ENCODE measurements at places on chromosomes 4 and X. TPM values are rescaled to one million over a fixed set of nuclear protein-coding genes. Genes with fewer than 3 reads are reported as not detected.

Gene EFHC2
- 2.9 TPM for total RNA-seq

GRCh38 chr4:1994938-1995337 is 13.8 kb downstream of the NELFA start:
- peak; percentile 82 for DNase-seq
- no peak overlapping the region for H3K27ac ChIP-seq
- peaks cover 13% of the 10 kb centered on the region for H3K36me3 ChIP-seq

Gene ARHGAP6
- 5.0 TPM for total RNA-seq

DNA sequence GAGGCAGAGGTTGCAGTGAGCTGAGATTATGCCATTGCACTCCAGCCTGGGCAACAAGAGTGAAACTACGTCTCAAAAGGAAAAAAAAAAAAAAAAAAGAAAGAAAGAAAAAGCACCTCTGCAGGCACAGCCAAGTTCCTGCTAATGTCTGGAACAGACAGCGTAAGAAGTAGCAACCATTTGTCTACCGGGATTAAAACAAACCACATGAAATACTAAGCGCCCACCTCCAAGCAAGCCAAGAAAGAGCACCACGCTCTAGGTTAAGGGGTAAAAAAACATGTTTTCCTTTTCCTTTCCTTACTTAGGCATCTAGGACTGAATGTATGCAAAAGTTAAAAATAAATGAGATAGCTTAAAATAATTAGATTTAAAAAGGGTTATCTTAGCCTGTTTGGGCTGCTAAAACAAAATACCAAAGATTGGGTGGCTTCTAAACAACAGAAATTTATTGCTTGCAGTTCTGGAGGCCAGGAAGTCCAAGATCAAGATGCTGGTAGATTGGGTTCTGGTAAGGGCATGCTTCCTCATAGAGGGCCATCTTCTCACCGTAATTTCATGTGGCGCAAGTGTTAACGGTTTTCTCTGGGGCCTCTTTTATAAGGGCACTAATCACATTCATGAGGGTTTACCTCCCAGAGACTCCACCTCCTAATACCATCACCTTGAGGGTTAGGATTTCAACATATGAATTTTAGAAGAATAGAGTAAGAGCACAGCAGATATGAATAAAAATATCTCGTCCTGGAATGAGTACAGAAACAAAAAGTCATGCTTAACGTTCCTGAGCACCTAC is 12.3 kb downstream of the GPC4 start:
- no peak for DNase-seq
- no peak overlapping the region for H3K4me3 ChIP-seq
- H3K27me3 ChIP-seq = peaks cover 3% of the 10 kb centered on the region
- H3K36me3 ChIP-seq = no peaks in the 10 kb centered on the region
- H3K4me1 ChIP-seq = no peaks in the 10 kb centered on the region

- H3K27ac ChIP-seq = no peak overlapping the region
- H3K36me3 ChIP-seq = no peaks in the 10 kb centered on the region
- H3K4me3 ChIP-seq = no peak overlapping the region
- no peak for DNase-seq
- no peaks in the 10 kb centered on the region for H3K27me3 ChIP-seq
Measured at GRCh38 chrX:3655181-3655580, 58.3 kb downstream of the PRKX start.

DNA sequence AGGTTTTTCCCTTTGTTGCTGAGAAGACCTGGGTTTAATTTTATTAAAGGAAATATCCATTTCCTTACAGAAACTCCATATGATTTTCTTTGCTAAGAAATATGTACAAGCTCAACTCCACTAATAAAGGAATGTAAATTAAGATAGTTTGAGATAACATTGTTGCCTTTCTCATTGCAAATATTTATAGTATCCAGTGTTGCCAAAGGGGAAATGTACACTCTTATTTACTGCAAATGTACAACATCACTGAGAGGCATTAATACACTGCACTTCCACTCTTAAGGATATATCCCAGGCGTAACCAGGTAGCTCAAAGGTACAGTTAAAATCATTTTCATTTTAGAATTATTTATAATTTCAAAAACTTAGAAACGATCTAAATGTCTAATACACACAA is 7.5 kb upstream of the LRBA start:
- H3K27ac ChIP-seq = no peak overlapping the region
- H3K36me3 ChIP-seq = no peaks in the 10 kb centered on the region
- no peak overlapping the region for H3K4me3 ChIP-seq
- no peaks in the 10 kb centered on the region for H3K4me1 ChIP-seq

GRCh38 chr4:99828477-99828876 is 11.8 kb downstream of the DAPP1 start:
- H3K27me3 ChIP-seq = no peaks in the 10 kb centered on the region
- no peak overlapping the region for H3K4me3 ChIP-seq
- no peaks in the 10 kb centered on the region for H3K4me1 ChIP-seq

DNA sequence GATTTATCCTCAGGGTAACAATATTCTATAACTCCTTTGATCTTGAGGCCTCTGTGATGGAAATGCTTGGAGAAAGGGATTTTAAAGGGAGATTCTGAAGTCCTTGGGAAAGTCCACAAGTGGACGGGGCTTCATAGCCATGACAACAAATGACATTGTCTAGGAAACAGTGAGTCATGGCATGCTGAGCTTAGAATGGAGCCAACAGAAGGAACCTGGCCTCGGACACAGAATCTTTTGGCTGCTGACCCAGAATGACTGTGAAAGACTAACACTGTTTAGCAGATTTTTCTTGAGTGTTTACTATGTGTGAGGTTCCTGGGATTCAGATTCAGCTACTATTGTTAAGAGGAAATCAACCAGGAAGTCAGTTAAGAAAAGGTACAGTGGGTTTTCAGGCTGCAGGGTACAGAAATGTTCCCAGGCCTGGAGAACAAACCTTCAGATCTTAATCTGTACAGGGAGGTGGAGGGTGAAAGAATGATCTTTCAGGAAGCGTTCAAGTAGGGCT is 18.1 kb upstream of the CXCL2 start:
- H3K4me3 ChIP-seq = no peak overlapping the region
- DNase-seq = no peak
- H3K27me3 ChIP-seq = no peaks in the 10 kb centered on the region
- peaks cover 33% of the 10 kb centered on the region for H3K4me1 ChIP-seq

DNA sequence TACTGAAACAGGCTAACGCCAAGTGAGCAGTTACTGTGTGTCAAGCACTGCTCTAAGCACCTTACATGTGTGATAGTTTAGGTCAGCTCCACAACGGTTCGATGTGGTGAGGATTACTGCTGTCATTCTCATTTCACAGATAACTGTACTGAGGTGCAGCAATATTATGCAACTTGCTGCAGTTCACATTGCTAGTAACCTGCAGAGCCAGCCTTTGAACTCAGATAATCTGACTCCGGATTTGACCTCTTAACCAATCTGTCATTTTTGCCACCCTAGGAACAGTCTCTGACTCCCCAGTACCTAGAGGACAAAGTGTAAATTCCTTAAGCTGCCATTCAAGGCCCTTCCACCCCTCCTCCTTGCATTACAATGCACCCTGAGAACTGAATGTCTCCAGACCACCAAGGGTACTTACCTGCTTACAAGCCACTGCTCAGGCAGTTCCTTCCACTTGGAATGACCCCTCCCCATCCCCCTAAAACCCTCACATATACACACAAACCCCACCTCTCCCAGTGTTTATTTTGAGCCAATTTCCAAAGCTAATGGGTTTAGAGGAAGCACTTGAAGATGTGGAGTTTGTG is 24.9 kb downstream of the EFNB1 start:
- no peak overlapping the region for H3K4me3 ChIP-seq
- peaks cover 41% of the 10 kb centered on the region for H3K27me3 ChIP-seq
- no peaks in the 10 kb centered on the region for H3K4me1 ChIP-seq
- H3K36me3 ChIP-seq = no peaks in the 10 kb centered on the region
- no peak overlapping the region for H3K27ac ChIP-seq

Gene ITM2A
- not detected for total RNA-seq

Gene TKTL2
- total RNA-seq = not detected

DNA sequence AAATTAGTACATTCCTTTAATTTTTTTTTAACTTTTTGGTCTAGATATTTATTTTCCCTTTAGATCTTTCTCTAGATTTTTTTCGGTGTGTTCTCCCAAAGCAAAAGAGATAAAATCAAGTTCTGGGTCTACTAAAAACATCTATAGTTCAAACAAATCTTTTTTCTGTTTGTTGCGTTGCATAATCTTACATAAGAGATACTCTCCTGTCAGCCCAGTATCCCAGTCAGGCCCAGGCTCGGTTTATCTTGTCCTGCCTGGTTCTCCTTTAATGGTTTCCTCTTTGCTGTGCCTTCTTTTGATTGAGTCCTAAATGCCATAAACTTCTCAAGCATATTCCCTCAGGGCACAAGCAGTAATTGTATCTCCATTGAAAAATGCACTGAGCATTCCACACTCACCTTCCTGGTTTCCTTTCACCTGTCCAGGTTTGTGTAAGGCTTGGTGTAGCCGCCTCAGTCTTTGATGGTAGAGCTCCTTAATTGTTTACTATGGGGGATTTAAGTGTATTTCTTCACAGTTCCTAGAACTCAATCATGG is 104.9 kb downstream of the TMEM131L start:
- H3K4me3 ChIP-seq = no peak overlapping the region
- H3K4me1 ChIP-seq = peaks cover 9% of the 10 kb centered on the region
- no peak for DNase-seq
- H3K36me3 ChIP-seq = no peaks in the 10 kb centered on the region
- H3K27me3 ChIP-seq = no peaks in the 10 kb centered on the region

DNA sequence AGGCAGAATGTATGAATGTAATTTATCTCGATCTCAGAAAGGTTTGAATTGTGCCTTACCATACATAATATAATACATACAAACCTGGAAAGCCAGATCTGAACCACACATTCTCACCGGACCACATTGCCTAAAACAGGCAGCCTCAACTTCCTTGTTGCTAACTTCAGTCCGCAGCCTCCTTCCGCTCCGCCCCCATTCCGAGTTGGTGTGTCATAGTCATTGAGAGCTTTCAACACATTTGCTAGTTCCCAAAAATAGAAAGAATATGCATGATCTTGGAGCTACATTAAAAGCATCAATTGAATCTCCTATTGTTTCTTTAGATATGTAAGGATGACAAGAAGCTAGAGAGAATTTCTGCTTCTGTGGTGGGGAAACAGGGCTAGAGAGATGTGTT is 127.2 kb downstream of the ARHGEF9 start:
- peak overlapping the region; percentile 88 for H3K27ac ChIP-seq
- no peak overlapping the region for H3K4me3 ChIP-seq
- no peaks in the 10 kb centered on the region for H3K36me3 ChIP-seq
- H3K27me3 ChIP-seq = no peaks in the 10 kb centered on the region

DNA sequence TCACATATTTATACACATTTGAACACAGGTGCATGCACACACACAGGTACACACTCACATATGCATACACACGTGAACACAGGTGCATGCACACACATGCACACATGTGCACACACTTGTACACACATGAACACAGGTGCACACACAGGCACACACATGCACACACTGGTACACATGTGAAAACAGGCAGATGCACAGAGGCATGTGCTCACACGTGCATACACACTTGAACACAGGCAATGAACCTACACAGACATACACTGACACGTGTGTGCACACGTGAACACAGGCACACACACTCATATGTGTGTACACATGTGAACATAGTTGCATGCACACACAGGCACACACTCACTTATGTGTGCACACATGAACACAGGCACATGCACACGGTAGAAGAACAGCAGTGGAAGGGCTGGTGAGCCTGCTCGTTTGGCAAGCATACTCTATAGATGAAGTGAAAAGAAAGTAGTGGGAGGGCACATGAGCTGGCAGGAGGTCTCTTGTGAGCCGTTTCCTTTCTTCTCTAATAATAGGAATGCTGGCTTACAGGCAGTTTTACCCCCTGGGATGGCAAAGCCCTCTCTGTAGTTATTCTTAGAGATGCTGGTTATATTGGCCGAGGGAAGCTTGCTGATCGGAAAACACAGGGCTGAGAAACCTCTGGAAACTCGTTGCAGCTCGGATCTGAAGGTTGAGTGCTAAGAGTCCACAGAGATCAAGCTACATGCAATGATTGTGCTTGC is 279.6 kb upstream of the CLNK start:
- no peaks in the 10 kb centered on the region for H3K36me3 ChIP-seq
- H3K4me3 ChIP-seq = no peak overlapping the region
- no peak for DNase-seq
- no peaks in the 10 kb centered on the region for H3K4me1 ChIP-seq
- no peaks in the 10 kb centered on the region for H3K27me3 ChIP-seq

Gene SHISA3
- total RNA-seq = not detected

- H3K4me1 ChIP-seq = no peaks in the 10 kb centered on the region
- no peak for DNase-seq
Measured at GRCh38 chrX:42128587-42128986, 205.2 kb upstream of the CASK start.

DNA sequence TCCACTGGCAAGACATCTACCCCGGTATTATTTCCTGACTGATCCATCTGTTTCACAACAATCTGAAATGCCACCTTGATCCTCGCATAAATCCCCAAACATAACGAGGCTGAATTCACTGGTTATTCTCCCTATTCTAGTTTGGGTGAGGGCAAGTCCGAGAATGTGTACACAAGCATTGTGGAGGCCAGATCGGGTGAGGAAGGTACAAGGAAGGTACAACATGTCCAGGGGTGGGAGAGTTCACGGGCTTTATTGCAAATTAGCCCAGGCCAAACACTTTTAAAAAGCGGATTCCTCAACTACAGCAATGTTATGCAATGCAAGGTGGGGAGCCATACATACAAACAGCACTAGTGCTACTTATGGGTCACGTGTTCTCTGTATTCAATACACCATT is 82.0 kb upstream of the STS start:
- H3K27me3 ChIP-seq = no peaks in the 10 kb centered on the region
- H3K4me3 ChIP-seq = no peak overlapping the region
- peak; percentile 6 for DNase-seq
- H3K36me3 ChIP-seq = no peaks in the 10 kb centered on the region
- no peak overlapping the region for H3K27ac ChIP-seq

Gene VCX3B
- total RNA-seq = not detected

DNA sequence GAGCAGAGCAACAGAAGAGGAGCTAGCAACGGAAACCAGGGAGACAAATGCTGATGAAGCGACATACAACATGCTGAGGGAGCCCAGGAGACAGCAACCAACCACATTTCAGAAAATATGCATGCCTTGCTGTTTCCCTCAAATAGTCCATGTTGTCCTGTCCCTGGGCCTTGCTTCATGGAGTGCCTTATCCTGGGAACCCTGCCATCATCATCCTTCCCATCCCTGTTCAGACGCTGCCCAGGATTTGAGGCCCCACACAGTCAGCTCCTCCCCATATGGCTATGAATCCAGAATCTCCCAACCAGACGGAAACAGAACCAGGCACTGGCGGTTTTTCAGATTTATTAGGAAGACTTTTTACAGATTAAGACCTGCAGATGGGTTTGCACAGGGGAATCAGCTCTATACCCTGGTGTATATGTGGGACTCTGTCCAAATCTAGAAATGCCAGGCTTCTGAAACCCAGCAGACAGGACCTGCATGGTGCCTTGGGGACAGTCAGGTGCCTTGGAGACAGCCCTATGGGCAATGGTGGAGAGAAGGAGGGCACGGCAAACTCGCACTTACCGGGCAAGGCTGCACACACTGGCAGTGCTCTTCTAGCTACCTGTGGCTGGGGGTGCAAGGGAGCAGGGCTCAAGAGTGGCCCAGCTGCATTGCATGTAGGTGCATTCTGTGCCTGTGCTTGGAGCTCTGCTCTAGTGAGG is 199.7 kb upstream of the MAMLD1 start:
- no peak overlapping the region for H3K4me3 ChIP-seq
- H3K4me1 ChIP-seq = peaks cover 4% of the 10 kb centered on the region
- DNase-seq = no peak
- no peaks in the 10 kb centered on the region for H3K27me3 ChIP-seq

GRCh38 chrX:13487731-13488505 is 81.5 kb upstream of the EGFL6 start:
- peak overlapping the region; percentile 90 for H3K27ac ChIP-seq
- no peak overlapping the region for H3K4me3 ChIP-seq
- DNase-seq = peak; percentile 72
- H3K36me3 ChIP-seq = no peaks in the 10 kb centered on the region

Data from osteoblast (primary cell).